ENCODE measurements at places on chromosomes 11 and 22.

DNA sequence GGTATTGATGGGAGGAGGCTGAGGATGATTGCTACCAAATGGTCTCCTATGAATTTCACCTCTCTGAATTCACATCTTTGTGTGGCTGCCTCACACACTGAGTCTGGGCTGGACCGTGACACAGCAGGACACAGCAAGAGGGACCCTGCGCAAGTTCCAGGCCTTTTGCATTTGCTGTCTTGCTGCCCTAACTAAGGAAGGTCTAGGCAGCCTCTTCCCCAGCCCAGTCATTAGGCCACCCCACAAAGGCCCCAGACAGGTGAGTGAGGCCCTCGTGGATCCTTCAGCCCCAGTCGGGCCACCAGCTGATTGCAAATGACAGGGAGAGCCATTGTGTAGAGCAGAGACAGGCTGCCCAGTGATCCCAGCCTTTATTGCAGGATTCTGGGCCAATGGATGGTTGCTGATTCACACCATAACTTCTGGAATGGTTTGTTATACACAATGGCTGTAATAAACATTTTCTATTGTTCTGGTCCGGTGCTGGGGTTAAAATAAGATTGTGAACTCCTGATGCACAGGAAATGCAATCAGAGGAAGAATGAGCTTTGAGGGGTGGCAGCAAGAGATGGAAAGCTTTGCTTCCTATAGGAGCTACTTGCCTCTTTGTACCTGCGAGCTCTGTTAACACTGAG lies 28.5 kb upstream of the CSNK2A3 start:
- DNase-seq, result no peak

GRCh38 chr11:65471447-65471891 lies 27.4 kb upstream of the MALAT1 start:
- DNase-seq, result no peak

DNA sequence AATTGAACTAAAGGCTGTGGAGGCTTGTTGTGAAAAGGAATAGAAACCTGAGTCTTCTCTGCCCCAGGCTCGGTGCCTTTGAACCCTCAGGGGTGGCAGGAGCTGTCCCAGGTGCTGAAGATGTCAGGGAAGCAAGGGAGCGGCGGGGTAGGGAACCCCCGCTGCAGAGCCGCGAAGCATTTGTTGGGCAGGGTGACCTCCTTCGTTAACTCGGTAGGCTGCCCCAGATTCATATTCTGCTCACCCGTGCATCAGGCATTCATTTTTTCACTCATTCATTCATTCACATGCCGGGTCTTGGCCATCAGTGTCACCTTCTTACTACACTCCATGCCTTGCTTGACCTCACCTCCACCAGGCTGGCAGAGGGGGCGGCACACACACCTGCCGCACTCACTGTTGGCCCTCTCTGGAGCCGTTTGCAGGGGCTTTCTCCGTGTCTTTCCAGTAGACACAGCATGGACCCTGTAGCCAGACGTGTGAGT lies 618.9 kb downstream of the BRD1 start:
- no peak for DNase-seq

- no peak for DNase-seq
Observed at GRCh38 chr11:119512369-119512768, 89.4 kb upstream of the THY1 start.

DNA sequence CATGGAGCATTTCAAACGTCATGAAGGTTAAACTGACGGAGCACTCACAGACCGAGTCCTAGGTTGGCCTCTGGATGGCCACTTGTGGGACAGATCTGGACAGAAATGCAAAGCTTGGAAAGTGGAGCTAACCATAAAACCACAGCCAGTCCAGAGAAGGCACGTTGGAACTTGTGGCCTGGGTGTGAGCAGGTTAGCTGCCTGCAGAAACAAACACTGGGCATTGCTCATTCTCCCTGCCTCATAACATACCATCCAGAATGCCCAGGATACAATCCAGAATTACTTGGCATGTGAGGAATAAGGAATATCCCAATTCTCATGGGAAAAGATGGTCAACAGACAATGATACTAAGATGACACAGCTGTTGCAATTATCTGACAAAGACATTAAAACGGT lies 1005.0 kb downstream of the TBC1D22A start:
- DNase-seq, result no peak

- no peak for DNase-seq
Observed at GRCh38 chr11:1129611-1130160, 28.1 kb upstream of the MUC5AC start.

- DNase-seq, result no peak
Observed at GRCh38 chr22:26643418-26644100, 13.8 kb upstream of the MIAT start.

GRCh38 chr11:115330684-115331482 lies 173.3 kb downstream of the CADM1 start:
- DNase-seq, result no peak

- DNase-seq, result no peak
Observed at GRCh38 chr11:126969865-126970479, 30.6 kb downstream of the KIRREL3 start.

GRCh38 chr22:44879301-44879680 lies 126.9 kb downstream of the ARHGAP8 start:
- DNase-seq, result no peak

DNA sequence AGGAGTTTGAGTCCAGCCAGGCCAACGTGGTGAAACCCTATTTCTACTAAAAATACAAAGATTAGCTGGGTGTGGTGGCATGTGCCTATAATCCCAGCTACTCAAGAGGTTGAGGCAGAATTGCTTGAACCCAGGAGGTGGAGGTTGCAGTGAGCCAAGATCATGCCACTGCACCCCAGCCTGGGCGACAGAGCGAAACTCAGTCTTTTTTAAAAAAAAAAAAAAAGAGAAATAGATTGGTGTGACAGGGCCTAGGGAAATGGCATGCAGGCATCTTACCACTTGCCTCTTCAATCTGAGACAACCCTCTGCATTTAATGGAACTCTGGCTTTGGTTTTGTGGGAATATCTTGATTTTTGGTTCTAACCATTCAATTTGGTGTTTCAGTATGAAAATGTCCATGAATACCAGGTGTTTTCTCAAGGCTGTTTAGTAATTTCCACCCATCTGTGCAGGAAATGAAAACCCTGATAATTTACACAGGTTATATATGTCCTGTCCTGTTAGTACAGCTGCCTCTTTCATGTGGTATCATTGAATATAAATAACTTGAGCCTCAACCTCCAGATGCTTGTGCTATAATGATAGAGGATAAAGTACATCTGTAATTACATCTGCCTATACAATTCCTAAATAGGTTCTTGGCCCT lies 8.4 kb downstream of the XBP1 start:
- DNase-seq, result no peak

DNA sequence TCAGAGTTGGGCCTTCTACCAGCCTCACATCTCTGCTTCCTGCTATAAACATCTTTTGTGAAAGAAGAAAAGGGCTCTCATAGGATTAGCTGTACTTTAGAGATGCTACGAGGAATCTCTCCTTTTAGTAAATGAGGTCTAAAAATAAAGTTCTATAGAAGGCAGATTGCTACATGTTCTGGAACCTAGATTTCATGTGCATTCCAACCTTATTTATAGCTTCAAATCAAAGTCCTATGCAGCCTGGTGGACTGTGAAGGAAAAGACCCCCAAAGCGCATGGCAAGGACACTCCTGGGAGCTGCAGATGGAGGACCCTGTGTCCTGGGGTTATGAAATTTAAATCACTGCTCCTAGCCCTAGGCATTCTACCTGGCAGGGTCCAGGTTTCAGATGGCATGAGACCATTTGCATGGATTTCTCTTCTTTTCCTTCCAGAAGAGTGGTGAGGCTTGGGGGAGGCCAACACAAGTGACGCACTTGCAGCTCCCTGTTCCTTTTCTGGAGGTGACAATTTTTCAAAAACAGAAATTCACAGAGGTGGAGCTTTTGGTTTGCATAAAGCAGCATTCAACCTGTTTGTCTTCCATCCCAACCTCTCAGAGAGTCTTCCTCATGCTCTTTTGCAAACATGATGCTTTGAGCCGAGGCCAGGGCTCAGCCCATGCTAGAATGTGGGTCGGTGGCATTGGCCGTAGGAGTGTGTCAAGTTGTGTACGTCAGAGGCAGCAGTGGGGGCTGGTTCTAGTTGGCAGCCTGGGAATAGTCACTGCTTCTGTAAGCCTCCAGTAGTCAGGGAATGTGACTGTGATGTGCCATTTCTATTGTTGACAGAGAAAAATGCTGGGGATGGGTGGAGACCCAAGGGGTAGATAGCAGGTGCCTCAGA lies 6.3 kb downstream of the CRY2 start:
- no peak for DNase-seq

DNA sequence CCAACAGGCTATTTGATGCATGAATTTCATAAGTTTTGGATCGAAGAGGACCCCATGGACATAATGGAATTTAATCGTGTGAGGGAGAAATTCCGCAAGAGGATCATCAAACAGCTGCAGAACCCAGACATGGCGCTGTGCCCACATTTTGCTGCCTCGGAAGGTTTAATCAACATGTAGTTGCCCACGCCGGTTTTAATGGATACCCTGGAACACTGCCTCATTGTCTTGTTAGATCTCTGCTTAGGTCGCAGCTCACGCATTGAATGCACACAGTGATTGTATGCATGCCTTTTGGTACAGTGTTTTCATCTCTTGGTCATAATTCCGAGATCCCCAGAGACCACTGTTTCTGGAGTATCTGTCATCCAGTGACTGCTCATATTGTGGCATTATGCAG lies 46.8 kb downstream of the SLN start:
- no peak for DNase-seq

GRCh38 chr22:43142880-43143562 lies at the start of gene MCAT:
Gene MCAT, minus strand, starts transcription at chr22:43143398. Its CDS starts 50 bp downstream, at chr22:43143348.
- no peak for DNase-seq

DNA sequence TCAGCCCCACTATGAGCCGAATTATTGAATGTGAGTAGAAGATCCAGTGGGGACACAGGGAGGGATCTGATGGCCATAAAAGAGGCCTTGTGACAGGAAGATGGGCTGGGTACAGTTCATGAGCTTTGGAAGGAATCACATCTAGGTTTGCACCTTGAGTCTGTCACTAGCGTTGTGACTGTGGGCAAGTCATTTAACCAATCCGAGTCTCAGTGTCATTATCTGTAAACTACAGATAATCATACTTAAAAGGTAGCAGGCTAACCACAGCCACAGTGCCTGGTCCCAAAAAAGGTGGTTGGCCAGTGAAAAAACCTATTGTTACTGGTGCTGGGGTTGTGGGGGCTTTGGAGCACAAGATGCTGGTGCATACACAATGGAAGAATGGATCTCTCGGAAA lies 3.8 kb downstream of the HEPN1 start:
- no peak for DNase-seq

GRCh38 chr11:76524919-76525318 lies 80.1 kb downstream of the EMSY start:
- DNase-seq, result no peak

Measured in AG04449 (cell line).